AG09309 (cell line): ENCODE measurements at places on chromosomes 4 and X.

GRCh38 chr4:131613824-131614216 lies 1535.3 kb upstream of the PCDH10 start:
- no peak for DNase-seq

DNA sequence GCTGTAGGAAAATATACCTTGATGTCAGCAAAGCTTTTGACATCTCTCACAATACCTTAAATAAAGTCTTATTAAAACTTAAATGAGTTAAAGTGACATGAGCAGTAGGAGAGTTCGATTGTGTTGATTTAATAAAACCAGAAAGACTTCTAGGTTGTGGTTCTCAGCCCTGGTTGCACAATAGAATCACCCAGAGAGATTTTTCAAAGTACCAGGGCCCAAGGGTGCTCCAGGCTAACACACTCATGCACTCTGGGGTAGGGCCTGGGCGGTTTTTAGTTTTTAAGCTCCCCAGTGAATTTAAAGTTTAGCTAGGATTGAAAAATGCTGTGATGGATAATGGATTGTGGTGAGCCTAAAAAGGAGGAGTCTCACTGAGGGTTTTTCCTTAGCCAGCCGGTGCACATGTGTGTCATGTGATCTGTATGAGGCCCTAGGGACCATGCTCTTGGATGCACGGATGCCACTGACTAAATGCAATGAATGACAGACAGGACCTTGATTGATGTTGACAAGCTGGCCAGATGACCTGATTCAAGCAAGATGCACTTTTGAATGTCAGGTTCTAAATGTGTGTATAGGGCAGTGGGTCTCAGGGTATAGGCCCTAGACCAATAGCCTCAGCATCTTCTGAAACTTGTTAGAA lies 185.0 kb downstream of the PTTG2 start:
- no peak for DNase-seq

- DNase-seq, result no peak
Measured at GRCh38 chr4:110503270-110504083, 27.5 kb downstream of the ENPEP start.

- no peak for DNase-seq
Measured at GRCh38 chr4:110653321-110654253, 30.7 kb upstream of the PITX2 start.

DNA sequence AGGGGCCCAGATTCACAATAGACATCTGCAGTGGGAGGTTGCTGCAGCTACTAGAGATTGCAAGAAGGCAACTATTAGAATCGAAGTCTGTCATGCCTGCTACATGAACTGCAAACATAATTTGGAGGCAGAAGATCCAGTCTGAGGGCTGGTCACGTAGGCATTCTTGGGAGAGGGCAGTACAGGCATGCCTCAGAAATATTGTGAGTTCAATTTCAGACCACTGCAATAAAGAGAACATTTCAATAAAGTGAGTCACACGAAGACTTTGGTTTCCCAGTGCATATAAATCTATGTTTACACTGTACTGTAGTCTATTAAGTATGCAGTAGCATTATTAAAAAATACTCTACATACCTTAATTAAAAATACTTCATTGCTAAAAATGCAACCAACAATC lies 585.8 kb upstream of the FAT1 start:
- peak; percentile 65 for DNase-seq

GRCh38 chr4:159390648-159391047 lies 287.8 kb downstream of the RAPGEF2 start:
- DNase-seq, result peak; percentile 89

DNA sequence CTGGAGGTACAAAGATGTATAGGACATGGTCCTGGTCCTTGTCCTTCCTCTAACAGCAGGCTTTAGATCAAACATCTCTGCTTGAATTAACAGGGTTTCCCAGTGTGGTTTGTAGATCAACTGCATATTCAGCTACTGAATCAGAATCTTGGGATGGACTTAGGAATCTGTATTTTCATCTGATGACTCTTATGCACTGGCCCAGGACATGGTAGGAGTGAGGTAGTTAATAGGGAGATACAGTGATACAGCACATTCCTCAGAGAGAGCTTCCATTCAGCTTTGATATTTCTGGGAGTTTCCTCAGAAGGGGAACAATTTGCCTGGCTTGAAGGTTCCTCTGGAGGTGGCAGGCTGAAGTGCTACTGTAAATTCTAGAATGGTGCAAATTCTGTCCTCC lies 203.1 kb downstream of the LARP7 start:
- no peak for DNase-seq

GRCh38 chr4:159765382-159765781 lies 662.5 kb downstream of the RAPGEF2 start:
- DNase-seq, result no peak

DNA sequence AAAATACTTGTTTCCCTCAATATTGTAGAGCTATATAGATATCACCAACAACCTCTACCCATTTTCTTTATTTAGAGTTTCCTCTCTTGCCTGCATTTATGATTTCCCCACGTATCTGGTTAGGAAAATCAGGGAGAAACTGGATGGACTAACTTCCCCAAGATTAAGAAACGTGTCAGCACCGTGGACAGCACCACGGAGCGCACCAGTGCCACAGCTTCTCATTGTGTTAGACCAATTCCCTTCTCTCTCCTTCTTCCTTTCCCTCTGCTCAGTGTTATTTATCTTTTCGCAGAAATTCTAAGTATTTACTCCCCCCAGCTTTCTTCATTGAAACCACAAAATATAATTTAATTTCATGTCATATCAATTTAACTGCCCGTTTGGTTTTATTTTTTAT lies 568.6 kb upstream of the BOD1L1 start:
- DNase-seq, result peak; percentile 16

GRCh38 chr4:138861135-138861534 lies 154.4 kb upstream of the NOCT start:
- no peak for DNase-seq

DNA sequence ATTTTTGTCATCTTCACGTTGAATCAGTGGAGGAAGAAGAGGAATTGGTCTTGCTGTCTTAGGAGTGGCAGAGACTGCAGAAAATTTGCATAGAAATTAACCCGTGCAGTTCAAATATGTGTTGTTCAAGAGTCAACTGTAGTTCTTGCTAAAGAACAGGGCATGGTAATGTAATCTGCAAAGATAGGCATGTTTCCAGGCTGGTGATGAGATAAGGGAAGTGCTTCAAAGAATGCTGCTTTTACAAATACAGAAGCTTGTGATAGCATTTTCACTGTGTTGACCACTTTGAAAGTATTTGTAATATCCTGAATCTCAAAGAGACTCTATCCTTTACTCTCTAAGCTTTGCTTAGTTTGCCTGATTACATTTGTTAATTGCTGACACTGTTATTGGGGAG lies 60.1 kb downstream of the PRRG1 start:
- no peak for DNase-seq

GRCh38 chr4:115437739-115438138 lies 324.3 kb upstream of the NDST4 start:
- DNase-seq, result no peak

GRCh38 chr4:140344621-140345020 lies 28.8 kb upstream of the SCOC start:
- no peak for DNase-seq

- no peak for DNase-seq
Measured at GRCh38 chr4:110753466-110753865, 130.6 kb upstream of the PITX2 start.

- DNase-seq, result no peak
Measured at GRCh38 chr4:80731436-80731835, 299.1 kb upstream of the BMP3 start.

DNA sequence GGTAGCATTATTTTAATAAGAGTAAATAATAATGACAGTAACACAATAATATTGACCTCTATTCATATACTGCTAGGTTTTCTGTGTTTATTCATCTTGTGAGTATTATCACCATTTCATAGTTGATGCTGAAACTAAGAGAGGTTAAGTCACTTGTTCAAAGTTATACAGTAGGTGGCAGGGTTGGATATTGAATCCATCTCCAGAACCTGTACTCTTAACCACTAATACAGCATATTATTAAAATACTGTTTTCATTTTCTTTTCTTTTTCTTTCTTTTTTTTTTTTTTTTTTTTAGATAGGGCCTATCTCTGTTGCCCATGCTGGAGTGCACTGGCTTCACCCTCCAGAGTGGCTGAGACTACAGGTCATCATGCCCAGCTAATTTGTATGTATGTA lies 7.1 kb upstream of the ELF2 start:
- DNase-seq, result no peak

GRCh38 chr4:107734120-107734519 lies 14.1 kb upstream of the PAPSS1 start:
- no peak for DNase-seq

DNA sequence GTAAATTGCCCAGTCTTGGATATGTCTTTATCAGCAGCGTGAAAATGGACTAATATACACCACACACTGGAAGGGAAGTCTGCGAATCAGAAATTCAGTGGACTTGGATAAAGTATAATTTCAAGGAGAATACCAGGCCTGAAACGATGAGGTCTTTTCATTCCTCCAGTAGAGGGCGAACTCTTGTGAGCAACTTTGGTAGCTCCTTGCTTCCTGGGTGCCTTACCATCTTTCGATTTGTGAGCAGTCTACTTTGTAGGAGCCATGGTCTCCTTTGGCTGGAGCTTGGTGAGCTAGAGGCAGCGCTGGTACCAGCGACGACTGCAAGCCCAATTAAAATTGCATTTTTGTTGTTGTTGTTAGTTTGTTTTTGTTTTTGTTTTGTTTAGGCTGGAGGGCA lies 791.9 kb downstream of the FAT4 start:
- DNase-seq, result no peak

- no peak for DNase-seq
Measured at GRCh38 chr4:9943761-9944160, 77.5 kb downstream of the SLC2A9 start.

DNA sequence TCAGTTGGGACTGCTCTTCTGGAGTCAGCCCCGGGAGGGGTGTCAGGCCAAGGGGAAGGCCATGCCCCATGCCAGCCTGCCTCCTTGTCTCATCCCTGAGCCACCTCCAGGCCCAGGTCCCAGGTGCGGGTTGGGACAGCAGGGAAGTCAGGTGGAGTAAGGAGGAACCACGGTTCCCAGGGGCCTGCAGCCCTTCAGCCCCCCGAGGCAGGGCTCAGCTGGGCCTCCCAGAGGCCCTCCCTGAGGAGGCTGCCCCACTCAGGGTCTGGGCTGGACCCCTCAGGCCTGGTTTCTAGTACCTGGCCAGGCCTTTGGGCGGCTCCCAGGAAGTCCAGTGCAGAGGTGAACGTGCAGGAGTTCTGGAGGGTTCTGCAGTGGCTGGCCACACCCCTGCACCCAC lies 23.4 kb upstream of the FGFR3 start:
- DNase-seq, result no peak

DNA sequence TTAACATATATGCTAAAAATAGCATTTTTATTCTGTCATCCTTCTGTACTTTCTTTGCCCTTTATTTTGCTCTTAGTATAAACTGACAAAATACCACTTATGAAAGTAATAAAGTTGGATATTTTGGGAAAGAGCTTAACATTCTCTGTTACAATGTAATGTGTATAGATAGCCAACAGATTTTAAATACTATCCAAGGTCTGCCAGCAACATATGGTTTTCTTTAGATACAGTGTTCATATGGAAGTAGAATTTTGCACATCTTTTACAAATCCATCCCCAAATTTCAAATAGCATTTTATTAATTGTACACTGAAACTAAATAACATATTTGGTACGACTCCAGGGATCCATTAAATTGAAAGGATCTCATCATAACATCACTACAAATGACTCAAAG lies 268.6 kb upstream of the PCDH18 start:
- no peak for DNase-seq

DNA sequence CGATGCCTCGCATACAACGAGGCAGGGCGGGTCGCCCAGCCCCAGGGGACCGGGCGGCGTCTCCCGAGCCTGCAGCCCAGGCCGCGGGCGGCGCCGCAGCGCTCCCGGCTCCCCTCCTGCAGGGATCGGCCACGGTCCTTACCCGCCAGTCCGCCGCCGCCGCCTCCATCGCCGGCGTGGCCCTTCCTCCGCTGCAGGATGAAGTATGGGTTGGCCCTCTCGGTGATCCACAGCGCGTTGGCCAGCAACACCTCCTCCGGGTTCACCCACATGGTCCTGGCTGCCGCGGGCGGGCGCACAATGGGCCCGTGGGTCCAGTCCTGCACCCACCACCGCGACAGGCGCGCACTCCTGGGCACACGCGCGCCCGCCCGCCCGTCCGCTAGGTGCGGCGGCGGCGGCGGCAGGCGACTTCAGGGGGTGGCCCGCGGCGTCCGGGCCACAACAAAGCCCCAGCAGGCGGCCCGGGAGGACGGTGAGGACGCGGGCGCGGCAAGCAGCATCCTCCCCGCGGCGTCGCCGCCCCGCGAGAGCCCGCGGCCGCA lies 339 bp downstream of the TBC1D9 start:
- DNase-seq, result no peak

GRCh38 chr4:8651661-8652180 lies 59.2 kb downstream of the CPZ start:
- no peak for DNase-seq

- DNase-seq, result no peak
Measured at GRCh38 chr4:38526412-38526811, 137.6 kb upstream of the KLF3 start.

GRCh38 chrX:79366873-79367749 lies at the start of gene ITM2A:
TSS of gene ITM2A (minus strand) at chrX:79367334. CDS start at chrX:79367215, 119 bp downstream.
- no peak for DNase-seq

GRCh38 chrX:154804957-154805695 lies at the start of gene MPP1:
TSS of gene MPP1 (minus strand) at chrX:154805485. CDS start at chrX:154805373, 112 bp downstream.
- no peak for DNase-seq

GRCh38 chrX:46758163-46758955 lies 559 bp downstream of the SLC9A7 start:
- no peak for DNase-seq
